Hematopoietic multipotent progenitor cell (in vitro differentiated cells): ENCODE measurements at places on chromosomes 16 and 17. TPM values are rescaled to one million over a fixed set of nuclear protein-coding genes. Genes with fewer than 3 reads are reported as not detected.

MAPK8IP3 gene
- 179 TPM for total RNA-seq

FZD2 gene
- 1.1 TPM for total RNA-seq

KRTAP17-1 gene
- total RNA-seq, result not detected

OSGIN1 gene
- 0.81 TPM for total RNA-seq

STH gene
- total RNA-seq, result not detected

RND2 gene
- 0.27 TPM for total RNA-seq

NPIPA7 gene
- total RNA-seq, result 0.27 TPM

NPIPB2 gene
- 8.6 TPM for total RNA-seq
